ENCODE measurements at places on chromosomes 11 and 22.

DNA sequence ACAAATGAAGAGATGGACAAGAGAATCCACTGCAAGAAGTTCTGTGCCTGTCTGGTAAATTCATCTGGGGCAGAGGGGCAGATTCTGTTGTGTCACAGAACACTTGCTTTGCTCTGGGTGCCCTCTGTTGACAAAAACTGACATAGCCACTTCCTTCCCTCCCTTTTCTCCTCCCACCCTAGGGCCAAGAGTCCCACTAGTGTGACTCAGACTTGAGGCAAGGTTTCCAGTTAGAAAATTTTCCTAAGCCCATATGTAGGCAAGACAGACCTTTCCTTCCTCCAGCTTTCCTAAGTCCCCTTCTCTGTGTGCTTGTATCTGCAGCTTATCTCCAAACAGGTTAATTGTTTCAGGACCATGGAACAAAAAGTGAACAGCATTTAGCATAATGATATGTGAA lies 106.8 kb downstream of the RBFOX2 start:
- peak; percentile 60 for DNase-seq

DNA sequence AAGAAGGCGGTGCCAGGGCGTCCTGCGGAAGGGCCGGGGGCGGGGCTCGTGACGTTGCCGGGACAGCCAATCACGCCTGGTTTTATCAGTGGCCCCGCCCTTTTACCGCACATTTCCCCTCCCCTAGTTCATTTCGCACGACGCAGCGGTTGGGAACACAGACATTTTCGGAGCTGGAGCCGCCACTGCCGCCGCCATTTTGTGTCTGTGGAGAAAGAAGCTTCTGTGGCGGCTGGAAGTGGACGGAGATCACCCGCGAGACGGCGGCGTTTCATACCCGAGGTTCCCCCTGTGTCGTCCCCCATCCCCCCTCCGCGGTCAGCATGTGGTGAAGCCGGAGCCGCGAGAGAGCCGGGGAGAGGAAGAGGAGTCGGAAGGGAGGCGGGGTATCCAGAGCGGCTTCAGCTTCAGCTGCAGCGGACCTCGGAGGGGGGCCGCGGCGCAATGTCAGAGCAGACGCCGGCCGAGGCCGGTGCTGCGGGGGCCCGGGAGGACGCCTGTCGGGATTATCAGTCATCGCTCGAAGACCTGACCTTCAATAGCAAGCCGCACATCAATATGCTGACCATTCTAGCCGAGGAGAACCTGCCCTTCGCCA lies at the start of gene PCF11:
Gene PCF11 (plus strand): TSS at position 136 of the 598 bp plus-strand sequence. CDS start 309 bp downstream, at position 445.
- no peak for DNase-seq

DNA sequence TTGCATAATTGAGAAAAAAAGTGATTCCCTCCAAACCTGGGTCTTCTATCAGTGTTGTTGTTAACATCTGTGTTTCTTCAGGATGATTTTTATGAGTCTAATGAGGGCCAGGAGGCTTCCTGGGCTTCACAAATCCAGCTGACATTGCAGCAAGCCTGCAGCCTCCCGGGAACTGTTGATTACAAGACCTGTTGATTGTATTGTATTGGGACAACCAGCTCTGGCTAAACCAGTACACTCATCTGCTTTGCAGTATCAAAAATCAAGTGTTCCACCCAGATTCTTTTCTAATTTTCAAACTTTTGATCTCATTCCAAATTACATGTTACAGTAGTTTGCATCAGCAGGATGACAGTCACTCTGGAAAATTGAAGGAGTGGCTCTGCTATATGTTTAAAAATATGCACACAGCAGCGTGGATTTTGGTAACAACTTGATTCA lies 16.1 kb upstream of the PRSS23 start:
- DNase-seq = no peak

GRCh38 chr11:20980736-20981135 lies 311.4 kb downstream of the NELL1 start:
- DNase-seq = no peak

- no peak for DNase-seq
Measured at GRCh38 chr11:1759851-1760220, 3.9 kb downstream of the CTSD start.

- DNase-seq = no peak
Measured at GRCh38 chr22:17213976-17214375, 5.3 kb downstream of the ADA2 start.

- no peak for DNase-seq
Measured at GRCh38 chr11:116638463-116638862, 134.3 kb downstream of the BUD13 start.

GRCh38 chr11:59174664-59175033 lies 2.7 kb downstream of the DTX4 start:
- no peak for DNase-seq

DNA sequence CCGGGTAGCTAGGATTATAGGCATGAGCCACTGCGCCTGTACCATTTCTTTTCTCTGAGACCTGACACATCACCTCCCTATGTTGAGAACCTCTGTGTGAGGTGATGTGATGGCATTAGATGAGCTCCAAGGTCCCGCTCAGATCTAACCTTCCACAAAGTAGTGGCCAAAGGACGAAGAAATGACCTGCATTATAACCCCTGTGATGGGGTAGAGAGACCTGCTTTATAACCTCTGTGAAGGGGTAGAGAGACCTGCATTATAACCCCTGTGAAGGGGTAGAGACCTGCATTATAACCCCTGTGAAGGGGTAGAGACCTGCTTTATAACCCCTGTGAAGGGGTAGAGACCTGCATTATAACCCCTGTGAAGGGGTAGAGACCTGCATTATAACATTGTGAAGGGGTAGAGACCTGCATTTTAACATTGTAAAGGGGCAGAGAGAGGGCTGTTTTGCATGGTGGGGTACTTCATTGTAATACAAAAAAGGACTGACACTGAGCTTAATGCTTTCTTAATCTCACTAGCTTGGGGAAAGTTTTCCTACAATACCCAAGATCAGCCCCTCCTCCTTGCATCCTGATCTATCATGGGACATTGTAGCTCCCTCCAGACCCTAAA lies 8.5 kb downstream of the MIEF1 start:
- no peak for DNase-seq

DNA sequence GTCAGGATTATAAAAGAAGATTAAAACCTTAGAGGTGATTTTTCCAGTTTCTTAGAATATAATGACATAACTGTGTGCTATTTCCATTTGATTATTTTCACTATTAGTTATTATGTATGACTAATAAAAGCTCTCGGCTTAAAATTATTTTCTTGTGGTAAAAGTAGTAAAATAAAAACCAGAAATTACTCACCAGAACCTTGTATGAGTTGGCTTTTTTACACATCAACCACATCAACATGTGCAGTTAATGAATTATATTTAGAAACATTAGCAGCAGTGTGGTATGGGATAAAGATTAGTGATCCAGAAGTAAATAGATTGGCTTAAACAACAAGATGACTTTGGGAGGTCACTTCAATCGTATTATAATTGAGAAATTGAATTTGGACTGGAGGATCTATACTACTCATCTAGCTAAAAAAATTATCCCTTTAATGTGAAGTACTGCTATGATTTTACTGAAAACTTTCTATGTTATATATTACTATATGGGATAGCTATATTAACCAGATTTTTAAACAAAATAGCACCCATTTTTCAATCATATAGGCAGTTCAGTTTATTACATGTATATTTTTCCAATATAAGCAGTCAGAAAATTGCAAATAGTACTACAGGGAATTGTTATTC lies 2.8 kb upstream of the BCO2 start:
- DNase-seq = no peak

DNA sequence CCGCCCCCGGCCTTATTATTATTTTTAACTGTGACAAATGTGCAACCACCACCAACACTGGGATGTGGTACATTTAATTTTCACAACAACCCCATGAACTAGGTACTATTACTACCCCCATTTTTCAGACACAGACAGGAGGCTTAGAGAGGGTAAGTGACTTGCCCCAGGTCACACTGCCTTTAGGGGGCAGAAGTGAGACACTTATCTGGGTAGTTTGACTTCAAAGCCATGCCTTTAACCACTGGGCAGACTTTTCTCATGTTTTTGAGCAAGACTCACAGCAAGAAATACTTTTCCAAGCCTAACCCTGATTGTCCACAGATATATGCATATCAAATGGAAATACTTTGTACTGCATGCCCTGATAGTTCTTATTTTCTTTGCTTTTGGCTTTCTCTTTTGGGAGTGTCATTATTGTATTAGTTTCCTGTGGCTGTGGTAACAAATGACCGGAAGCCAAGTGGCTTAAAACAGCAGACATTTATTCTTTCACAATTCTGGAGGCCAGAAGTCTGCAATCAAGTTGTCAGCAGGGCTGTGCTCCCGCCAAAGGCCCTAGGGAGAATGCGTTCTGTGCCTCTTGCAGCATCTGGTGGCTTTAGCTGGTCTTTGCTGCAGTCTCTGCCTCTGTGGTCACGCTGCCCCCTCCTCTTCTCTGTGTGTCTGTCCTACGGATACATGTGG lies 110.8 kb downstream of the GRIK4 start:
- DNase-seq = no peak

DNA sequence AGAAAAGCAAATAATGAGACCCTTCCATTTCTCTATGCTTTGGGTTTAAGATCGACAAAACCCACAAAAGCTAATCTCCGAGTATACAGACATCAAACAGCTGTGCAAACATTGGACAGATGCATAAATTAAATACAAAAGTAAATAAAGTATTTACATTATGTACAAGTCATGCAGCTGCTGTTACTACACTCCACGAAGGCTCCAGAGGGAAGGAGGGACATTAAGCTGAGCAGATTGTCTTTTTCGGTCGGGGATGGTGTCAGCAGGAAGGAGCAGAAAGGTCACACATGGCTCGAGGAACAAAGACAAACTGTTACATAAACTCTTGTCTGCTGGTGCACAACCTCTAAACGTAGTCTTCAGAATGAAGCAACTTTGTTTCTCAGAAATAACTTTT lies 88.8 kb upstream of the BARX2 start:
- DNase-seq = no peak

DNA sequence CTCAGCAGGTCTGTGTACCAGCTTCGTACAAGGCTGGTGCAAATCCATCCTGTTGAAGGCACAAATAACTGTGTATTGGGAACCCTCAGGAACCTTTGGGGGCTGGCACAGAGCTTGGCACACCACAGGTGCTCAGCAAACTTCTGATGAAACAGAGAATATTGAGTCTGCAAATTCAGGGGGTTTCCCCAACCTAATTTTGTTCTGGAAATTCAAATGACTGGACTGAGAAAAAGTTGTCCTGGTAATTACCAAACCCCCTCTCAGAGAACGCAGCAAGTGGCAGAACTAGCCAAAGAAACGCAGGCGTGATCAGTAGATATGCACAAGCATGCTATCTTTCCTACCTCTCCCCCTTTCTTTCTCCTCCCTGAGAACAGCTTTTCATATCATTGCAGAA lies 47.6 kb downstream of the LIF start:
- no peak for DNase-seq

GRCh38 chr11:21461701-21462100 lies 731.2 kb upstream of the ANO5 start:
- no peak for DNase-seq

DNA sequence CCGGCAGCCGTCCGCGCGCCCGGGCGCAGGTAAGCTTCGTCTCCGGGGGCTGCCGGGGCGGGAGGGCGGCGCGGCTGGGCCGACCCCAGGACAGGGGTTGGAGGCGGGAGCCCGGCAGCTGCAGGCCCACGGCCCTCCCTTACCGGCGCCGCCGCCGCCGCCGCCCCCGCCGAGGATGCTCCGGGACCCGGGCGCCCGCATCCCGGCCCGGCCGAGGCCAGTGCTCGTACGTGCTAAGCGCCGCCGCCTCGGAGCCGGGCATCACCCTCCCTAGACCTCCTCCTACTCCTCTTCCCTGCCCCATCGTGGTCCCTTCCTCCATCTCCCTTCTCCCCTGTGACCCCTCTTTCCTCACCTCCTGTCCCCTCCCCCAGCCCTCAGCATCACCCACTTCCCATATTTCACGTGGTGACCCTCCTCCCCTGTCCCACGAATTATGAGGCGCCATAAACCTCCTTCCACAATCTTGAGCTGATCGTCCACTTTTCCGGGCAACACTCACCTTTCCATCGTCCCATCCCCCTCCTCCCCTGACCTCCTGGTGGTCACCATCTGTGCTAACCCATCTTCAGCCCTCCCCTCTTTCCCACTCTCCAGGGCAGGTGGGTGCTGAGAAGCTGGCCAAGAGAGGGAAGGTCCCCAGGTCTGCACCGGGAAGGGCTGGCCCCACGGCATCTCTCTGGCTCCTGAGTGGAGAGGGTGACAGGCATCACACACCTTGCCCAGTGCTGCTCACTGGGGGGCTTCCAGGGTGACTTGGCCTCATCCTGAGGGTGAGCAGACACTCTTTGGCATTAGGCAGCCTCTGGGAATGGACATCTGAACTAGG lies 612 bp downstream of the ASPHD2 start:
- DNase-seq = no peak

- DNase-seq = no peak
Measured at GRCh38 chr11:122322329-122322728, 206.3 kb upstream of the BLID start.

DNA sequence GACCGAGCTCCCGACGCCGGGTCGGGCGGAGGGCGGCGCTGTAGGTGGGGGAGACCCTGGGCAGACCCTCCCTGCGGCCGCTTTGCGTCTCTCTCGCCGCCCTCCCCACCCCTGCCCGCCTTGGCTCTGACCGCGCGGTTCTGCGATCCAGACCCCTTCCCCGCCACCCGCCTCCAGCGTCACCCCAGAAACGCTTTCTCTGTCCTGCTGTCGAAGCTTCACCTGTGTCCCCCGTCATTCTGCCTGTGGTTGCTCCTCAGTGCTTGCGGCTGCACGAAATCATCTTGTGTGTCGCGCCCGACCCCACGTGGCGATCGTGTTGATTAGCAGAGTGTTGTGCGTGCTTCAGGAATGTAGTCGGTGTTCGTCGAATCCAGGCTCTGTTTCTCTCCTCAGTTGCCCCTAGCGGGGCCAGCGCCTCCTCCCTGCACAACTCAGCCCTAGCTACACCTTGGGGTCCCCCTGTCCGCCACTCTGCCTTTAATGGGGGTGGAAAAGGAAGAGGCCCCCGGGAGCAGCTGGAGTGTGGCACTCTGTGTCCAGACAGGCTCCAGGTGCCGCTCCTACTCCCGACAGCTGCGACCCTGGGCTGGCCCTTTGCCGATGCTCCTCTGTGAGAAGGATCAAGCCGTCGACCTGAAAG lies 851 bp downstream of the PTDSS2 start:
- peak; percentile 10 for DNase-seq

GRCh38 chr11:23111527-23111926 lies 251.3 kb upstream of the CCDC179 start:
- no peak for DNase-seq

All from AG04449 (cell line).